ENCODE measurements at places on chromosomes 2 and 18. TPM values are rescaled to one million over a fixed set of nuclear protein-coding genes. Genes with fewer than 3 reads are reported as not detected.

- no peak for DNase-seq
These were observed 139.4 kb upstream of the HAAO start for GRCh38 chr2:42931818-42932195.

DNA sequence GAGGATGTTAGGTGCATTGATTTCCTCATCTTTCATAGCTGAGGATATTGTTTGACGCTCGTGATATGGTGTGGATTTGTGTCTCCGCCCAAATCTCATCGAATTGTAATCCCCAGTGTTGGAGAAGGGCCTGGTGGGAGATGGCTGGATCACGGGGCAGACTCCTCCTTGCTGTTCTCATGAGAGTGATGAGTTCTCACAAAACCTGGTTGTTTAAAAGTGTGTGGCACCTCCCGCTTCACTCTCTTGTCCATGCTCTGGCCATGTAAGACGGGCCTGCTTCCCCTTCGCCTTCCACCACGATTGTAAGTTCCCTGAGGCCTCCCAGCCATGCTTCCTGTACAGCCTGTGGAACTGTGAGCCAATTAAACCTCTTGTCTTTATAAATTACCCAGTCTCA lies 28.4 kb upstream of the GPC1 start:
- DNase-seq = no peak

DNA sequence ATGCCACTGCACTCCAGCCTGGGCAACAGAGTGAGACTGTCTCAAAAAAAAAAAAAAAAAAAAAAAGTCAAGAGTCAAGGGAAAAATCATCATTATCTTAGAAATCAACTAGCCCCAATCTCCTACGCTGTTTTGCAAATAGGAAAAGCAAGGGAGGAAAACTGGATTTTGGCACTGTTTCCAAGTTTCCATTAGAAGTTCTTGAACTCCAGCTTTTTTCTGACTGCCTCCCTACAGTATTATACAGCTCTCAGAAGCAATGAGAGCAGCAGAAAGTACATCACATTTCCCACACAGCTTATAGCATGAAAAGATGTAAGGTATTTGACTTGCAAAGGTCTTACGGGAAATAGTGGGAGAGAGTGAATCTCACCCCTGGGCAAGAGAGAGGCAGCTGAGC lies 127.8 kb downstream of the OSR1 start:
- DNase-seq = no peak

- no peak for DNase-seq
These were observed 123.8 kb downstream of the MYO1B start for GRCh38 chr2:191369034-191369433.

- no peak for DNase-seq
These were observed 141.8 kb upstream of the ALKAL2 start for GRCh38 chr2:429575-430254.

DNA sequence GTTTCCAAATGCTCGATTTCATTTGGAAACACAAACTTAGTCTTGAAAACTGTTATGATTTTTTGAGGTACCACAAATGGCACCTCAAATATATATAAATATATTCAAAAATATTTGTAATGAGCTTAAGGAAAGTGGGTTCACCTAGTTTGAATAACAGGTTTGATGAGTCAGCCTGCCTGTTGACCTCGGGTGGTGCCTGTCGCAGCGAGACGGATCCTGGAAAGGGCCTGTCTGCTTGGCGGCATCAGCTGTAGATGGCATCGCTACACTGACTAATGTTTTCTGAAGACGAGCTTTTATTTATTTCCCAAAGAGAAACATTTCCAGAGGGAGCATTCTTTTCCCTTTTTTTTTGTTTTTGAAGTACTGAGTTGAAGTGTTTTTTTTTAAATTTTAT lies 6.9 kb downstream of the ALLC start:
- no peak for DNase-seq

- DNase-seq = no peak
These were observed 44.0 kb downstream of the MRPL35 start for GRCh38 chr2:86243272-86243671.

GRCh38 chr2:144679942-144680341 lies 160.0 kb upstream of the ZEB2 start:
- DNase-seq = no peak

DNA sequence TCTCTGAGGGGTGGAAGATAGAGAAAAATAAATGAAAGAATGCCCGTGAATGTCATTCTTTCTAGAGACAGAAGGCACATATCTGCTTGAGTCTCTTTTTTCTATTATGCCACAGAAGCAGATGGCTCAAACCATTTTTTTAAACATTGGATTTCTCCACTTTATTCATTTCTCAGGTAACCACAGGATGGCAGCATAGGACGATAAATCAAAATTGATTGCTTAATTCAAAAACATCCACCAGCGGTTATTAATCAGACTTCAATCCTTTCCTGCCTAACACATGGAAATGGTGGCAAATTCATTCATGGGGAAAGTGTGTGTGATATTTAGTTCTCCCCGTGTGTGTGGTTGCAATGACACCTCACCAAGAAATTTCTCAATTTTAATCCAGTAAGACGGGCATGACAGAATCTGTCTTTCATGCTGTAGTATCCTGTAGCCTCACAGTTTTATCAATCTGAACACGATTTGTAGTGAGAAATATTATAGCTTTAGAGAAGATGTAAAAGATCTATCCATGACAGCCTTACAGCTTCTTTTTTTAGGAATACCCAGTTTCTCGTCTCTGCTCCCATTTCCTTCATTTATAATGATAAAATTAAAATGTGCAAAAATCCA lies 72.2 kb downstream of the DSC3 start:
- DNase-seq = no peak

DNA sequence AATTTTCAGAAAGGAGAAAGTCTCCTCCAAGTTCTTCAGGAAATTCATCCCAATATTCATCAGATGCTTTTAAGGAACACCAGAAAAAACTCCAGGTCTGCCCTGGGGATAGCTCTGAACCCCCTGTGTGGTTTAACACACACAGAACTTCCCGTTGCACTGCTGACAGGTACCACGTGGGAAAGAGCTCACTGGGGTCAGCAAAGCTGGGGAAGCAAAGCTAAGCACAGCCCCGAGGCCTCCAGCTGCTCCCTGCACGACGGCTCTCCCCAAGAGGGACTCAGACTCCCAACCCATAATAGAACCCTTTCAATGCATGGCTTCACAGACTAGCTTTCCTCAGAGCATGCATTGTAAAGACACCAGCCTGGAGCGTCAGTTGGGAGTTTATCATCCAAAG lies 28.0 kb downstream of the ADI1 start:
- no peak for DNase-seq

DNA sequence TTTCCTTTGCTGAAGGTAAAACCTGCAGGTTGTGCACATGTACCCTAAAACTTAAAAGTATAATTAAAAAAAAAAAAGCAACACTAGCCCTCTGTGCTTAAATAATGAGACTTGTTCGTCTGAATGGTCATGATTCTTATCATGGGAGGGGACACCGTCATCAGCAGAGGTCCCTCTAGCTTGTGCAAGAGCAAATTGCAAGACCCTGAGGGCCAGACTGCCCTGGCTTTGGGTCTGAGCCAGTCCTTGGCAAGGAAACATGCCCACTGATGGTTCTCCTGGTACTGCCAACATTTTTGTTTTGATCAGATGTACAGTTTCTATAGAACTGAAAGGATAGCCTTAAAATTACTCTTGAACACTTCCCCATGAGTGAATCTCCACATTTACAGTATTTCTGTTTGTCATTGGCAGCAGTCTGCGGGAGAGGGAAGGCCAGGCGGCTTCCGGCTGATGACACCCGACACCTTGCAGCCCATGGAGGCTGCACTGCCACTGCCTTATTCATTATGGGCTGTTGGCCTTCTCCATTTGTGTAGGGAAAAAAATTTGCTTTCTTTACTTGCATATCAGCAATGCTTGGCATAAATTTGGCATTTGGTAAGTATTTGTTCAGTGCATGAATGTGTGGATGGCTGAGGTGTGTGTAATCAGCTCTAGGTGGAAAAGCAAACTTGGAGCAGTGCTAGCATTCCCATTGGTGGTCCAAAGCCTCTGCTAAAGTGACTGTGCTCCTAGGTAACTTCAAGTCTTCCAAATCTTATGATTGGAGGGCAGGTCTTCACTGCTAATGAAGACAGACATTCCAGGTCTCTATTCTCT lies 161.6 kb upstream of the ALKAL2 start:
- no peak for DNase-seq

GRCh38 chr2:221822416-221822815 lies 250.3 kb upstream of the EPHA4 start:
- no peak for DNase-seq

DNA sequence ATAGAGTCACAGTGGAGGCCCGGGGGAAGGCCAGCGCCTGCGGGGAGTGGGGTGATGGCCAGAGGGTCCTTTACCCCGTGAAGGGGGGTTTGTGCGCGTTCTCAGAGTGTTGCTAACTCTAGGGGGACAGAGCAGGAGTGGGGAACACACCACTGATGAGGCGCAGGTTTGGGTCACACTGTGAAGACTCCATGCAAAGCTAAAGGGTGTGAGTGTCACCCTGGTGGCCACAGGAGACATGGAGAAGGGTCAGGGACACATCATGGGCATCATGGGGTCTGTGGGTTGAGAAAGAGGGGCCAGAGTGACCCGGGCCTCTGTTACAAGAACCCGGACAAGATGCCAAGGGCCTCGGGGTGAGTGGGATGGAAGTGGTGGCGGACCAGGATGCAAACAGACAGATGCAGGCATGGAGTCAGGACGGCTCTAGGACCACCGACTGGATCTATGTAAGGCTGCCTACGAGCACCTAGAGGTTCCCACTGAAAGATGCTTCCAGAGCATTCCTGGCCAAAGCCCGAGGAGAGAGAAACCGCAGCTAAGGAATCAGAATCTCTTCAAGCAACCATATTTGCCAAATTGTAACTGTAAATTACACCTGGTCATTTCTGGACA lies 84.3 kb downstream of the PXDN start:
- no peak for DNase-seq

- no peak for DNase-seq
These were observed 482.3 kb downstream of the TNS1 start for GRCh38 chr2:217520356-217521010.

- no peak for DNase-seq
These were observed 228.4 kb downstream of the KCNS3 start for GRCh38 chr2:18106841-18107240.

DNA sequence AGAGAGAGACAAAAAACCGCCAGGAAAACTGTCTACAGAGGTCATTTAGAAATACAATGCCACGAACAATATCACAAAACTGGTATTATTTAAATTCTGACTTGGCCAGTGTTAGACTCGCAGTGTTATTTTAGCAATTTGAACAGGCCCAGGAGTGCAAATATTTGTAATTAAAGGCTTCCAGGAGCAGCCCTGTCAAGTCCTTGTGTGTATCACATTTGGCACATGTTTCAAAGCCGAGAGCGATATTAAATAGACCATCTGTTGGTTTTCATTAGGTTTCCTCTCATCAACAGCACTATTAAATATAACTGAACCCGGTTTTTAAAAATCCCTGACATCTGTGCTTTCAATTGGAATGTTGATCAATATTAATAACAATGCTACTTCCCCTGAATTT lies 656.9 kb downstream of the TSN start:
- DNase-seq = no peak

GRCh38 chr2:191109888-191110287 lies 40.9 kb downstream of the STAT4 start:
- DNase-seq = no peak

GRCh38 chr2:16067866-16068551 lies 127.7 kb downstream of the MYCN start:
- DNase-seq = no peak

DNA sequence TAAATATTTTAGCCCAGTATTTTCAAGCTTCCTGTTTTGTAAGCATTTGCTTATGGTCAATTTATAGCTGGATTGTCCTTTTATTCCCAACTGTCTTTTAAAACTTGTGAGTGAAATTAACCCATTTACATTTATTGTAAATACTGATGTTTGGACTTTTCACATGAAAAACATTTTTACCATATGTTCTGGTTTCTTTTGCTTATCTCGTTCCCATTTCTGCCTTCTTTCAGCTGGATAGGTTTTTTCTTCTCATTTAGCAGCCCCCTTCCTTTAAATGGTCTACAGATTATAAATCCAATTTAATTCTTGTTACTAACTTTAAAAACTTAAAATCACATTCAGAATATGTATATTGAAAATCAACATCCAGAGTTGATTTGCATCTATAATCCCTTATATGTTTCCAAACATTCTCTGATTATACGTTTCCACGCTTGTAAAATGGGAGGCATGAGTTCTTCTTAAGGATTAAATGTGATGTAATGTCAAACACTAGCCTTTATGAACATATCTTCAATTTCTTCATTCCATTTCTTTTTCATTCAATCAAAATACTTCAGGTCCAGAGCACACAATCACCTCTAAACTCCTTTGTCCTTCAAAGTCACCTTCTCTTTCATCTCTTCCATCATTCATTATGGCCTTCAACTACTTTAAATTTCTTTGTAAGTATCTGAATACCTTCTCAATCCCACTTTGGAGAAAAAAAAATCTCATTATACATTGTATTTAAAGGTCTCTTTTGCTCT lies 1.1 kb upstream of the KDM3A start:
- DNase-seq = no peak

- no peak for DNase-seq
These were observed 275.3 kb upstream of the SLC14A2 start for GRCh38 chr18:45339810-45340550.

DNA sequence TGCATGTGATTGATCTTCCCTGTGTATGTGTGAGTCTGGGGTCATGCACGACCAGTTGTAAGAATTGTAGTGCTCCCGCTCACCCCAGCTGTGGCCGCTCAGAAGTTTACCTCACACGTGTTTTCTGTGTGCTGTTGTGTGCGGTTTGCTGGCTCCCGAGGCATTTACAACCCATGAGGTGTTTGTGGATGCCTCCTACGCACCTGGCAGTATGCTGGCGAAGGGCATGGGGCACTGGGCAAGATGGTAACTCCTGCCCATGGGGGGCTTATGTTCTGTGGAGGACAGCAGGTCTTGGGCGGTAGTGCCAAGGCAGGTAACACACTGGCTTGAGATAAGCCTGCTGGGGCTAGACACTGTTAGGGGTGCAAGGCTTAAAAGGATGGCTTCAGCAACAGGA lies 102.6 kb upstream of the HS6ST1 start:
- no peak for DNase-seq

GRCh38 chr2:203396667-203397066 lies 68.5 kb downstream of the ABI2 start:
- no peak for DNase-seq

- no peak for DNase-seq
These were observed 235.8 kb downstream of the ATAD2B start for GRCh38 chr2:23691106-23691470.

GRCh38 chr18:79191418-79191817 lies 122.2 kb downstream of the ATP9B start:
- DNase-seq = no peak

GRCh38 chr2:75041731-75042600 lies 83.5 kb downstream of the POLE4 start:
- DNase-seq = no peak

GRCh38 chr2:128513116-128513960 lies 194.7 kb upstream of the HS6ST1 start:
- DNase-seq = no peak

The IL1B gene
- total RNA-seq = 0.41 TPM

The OXER1 gene
- not detected for total RNA-seq

The FN1 gene
- 99.9 TPM for total RNA-seq

The NXPH2 gene
- total RNA-seq = 25.7 TPM

The MYO5B gene
- total RNA-seq = 9.8 TPM

The FBLN7 gene
- 0.41 TPM for total RNA-seq

The ABCG8 gene
- total RNA-seq = 0.41 TPM

The AQP12B gene
- not detected for total RNA-seq

The RGPD8 gene
- 39.1 TPM for total RNA-seq

The SNTG2 gene
- 4.5 TPM for total RNA-seq

The GDF7 gene
- total RNA-seq = under 0.01 TPM

The RAX gene
- not detected for total RNA-seq

The TANC1 gene
- total RNA-seq = 4.1 TPM
